Right lung (tissue), 10 donors: ENCODE measurements at places on chromosomes 11 and 22. TPM values are rescaled to one million over a fixed set of nuclear protein-coding genes. Genes with fewer than 3 reads are reported as not detected.

The OR51B2 gene
- not detected for polyA plus RNA-seq

The APLNR gene
- polyA plus RNA-seq = 126 TPM

GRCh38 chr11:67347964-67348749 lies 5.2 kb downstream of the POLD4 start:
- no peak for DNase-seq

DNA sequence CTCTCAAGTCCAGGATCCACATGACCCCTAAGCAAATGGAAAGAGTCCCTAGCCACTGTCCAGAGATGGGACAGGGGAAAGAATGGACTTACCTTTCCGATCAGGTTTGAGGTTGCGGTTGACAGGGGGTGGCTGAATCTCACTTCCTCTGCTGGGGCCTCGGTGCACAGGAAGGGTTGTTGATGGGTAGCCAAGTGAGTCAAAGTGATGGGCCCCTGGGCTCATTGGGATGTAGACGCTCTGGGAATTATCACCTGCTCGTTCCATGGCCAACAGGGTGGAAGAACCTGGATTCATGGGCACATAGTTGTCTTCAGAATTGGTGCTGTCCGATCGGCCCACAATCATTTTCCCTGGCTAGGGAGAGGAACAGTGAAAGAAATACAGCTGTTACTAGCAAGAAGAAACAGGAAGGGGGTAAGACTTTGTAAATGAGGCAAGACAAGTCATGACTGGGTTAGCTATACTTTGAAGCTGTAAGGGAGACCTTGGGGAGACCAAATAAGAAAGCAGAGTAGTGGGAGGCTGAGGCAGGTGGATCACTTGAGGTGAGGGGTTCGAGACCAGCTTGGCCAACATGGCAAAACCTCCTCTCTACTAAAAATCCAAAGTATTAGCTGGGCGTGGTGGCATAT lies 34.7 kb downstream of the USP35 start:
- no peak for DNase-seq

DNA sequence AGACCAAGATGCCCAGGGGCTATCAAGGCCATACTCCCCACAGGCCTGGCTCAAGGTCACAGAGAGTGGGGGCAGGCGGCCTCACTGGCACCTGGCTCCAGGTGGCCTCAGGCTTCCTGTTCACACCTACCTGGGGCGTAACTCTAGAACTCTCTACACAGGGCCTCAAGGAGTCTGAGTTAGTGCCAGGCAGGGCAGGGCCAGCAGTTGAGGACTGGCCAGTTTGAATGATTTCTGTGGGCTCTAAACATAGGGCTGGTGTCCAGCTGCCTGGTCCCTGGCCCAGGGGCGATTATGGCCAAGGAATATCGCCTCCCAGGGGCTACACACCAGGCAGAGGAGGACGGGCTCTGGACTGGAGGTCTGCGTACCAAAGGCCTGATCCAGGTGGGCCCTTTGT lies 79.2 kb downstream of the WNT7B start:
- DNase-seq = no peak

GRCh38 chr22:36287881-36288515 lies 35.1 kb downstream of the APOL1 start:
- no peak for DNase-seq

GRCh38 chr11:93490996-93491618 lies 52.1 kb downstream of the SMCO4 start:
- DNase-seq = no peak

GRCh38 chr22:48500471-48501230 lies 1327.0 kb downstream of the BRD1 start:
- DNase-seq = no peak

GRCh38 chr11:6400431-6401345 lies 10.4 kb downstream of the SMPD1 start:
- DNase-seq = no peak

DNA sequence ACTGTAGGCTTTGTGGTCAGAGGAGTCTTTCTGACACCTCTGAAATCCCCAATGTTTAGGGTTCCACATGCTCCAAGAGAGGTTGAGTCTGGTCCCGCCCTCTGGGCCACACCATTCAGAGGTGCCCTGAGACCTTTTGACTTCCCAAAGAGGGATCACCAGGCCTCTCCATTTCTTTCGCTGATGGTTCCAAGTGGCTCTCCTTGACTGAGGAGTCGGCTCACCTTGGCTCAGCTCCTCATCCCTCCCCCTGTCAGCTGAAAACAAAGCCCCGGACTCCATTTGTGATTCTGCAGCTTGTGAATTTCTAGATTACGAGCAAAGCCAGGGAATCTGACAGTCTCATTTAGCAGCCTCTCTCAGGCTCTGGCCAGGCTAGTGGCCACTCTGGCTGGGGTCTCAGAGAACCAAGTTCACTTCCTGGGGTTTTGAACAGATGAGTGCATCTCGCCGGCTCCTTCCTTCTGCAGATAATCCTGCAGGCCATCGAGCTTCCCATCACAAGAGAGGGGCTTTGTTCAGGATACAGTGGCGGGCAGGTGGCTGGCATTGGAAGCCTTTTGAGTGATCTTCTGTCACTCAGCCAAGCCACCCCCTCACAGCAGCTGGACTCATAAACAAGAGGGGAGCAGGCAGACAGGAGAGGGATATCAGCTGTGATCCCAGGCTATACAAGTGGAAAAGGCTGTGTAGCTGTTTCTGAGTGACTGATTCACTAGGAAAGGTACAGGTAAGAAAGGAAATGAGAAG lies 102.9 kb downstream of the TRIM29 start:
- DNase-seq = no peak

DNA sequence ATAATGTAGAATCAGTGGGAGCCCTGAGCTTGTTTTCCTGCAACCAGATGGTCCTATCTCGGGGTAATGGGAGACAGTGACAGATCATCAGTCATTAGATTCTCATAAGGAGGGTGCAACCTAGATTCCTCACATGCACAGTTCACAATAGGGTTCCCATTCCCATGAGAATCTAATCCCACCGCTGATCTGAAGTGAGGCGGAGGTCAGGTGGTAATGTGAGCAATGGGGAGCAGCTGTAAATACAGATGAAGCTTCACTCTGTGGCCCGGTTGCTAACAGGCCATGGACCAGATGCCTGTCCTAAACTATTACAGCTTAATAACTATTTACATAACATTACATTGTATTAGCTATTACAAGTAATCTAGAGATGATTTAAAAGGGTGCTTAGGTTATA lies 17.0 kb downstream of the DIXDC1 start:
- no peak for DNase-seq

GRCh38 chr11:14503023-14503422 lies 3.4 kb upstream of the COPB1 start:
- no peak for DNase-seq

DNA sequence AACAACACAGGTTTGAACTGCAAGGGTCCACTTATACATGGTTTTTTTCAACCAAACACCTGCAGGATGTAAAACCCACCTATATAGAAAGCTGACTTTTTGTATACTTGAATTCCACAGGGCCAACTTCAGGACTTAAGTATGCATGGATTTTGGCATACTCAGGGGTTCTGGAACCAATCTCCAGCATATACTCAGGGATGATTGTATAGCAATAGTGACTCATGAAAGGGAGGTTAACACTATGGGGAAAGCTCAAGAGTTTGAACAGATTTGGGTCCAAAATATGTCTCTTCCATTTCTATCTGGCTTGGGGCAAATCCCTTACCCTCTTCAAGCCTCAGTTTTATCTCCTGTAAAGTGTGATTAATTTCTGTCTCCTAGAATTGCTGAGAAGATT lies 94.9 kb downstream of the MICAL2 start:
- no peak for DNase-seq

DNA sequence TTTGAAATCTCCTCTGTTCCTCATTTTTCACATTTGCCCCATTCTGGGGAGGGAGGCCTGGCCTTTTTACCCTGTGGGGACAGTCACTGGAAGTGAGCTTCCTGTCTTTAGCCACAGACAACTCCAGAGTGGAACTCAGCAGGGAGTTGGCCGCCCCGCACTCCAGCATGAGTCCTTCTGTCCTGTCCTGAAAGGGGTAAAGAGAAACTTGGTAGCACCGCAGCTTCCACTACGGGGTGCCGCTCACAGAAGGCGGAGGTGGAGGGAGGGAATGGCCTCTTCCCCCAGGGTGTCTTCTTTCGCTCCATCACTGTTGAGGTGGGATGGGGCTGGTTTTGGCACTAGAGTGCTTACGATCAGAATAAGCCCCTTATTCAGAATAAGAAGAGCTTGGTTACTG lies 132.2 kb downstream of the ST3GAL4 start:
- no peak for DNase-seq
